HS-5 (cell line): ENCODE measurements at places on chromosomes 5 and 9.

GRCh38 chr5:83889971-83890745 is 169.5 kb upstream of the HAPLN1 start:
- no peak for DNase-seq

- no peak for DNase-seq
These were observed 17.0 kb upstream of the ZFR start for GRCh38 chr5:32461441-32462120.

DNA sequence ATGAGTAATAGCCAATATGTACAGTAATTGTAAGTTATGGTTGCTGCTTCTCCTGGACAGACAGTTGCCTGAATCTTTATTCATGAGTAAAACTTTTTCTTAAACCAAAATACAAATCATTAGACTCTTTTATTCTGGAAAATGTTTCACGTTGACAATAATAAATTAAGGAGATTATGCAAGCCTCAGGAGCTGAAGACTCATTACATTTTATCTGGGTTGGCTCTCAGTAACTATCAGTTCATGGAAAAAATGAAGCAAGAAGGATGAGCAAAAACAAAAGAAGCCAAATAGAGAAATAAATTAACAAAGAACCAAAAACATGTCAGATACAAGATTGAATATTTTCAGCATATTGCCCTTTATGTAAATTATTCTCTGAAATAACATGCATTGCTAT is 88.9 kb upstream of the PRR16 start:
- DNase-seq = no peak

GRCh38 chr5:96483878-96484277 is 50.8 kb upstream of the PCSK1 start:
- no peak for DNase-seq

- peak; percentile 78 for DNase-seq
These were observed 16.0 kb upstream of the PHF19 start for GRCh38 chr9:120892748-120893610.

DNA sequence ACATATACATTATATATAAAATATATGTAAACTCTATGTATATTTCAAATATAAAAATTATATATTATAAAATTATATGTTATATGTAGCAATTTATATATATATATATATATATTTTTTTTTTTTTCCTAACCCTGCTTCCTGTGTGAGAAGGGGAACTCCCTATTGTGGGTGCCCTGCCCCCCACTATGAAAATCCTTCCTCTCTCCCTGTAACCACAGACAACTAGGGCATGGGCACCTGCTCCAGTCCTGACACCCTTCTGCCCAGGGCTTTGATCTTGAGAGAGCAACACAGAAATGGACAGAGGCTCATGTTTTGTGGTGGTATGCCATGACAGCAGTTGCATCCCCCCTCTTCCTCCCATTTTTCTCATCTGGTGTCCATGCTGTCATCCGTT is 148.7 kb upstream of the IL12B start:
- DNase-seq = no peak

GRCh38 chr5:50749873-50750272 is 83.4 kb downstream of the PARP8 start:
- no peak for DNase-seq

- no peak for DNase-seq
These were observed 138.6 kb downstream of the NUDT12 start for GRCh38 chr5:103424026-103424425.

GRCh38 chr5:147436596-147436995 is 73.3 kb downstream of the DPYSL3 start:
- DNase-seq = no peak

DNA sequence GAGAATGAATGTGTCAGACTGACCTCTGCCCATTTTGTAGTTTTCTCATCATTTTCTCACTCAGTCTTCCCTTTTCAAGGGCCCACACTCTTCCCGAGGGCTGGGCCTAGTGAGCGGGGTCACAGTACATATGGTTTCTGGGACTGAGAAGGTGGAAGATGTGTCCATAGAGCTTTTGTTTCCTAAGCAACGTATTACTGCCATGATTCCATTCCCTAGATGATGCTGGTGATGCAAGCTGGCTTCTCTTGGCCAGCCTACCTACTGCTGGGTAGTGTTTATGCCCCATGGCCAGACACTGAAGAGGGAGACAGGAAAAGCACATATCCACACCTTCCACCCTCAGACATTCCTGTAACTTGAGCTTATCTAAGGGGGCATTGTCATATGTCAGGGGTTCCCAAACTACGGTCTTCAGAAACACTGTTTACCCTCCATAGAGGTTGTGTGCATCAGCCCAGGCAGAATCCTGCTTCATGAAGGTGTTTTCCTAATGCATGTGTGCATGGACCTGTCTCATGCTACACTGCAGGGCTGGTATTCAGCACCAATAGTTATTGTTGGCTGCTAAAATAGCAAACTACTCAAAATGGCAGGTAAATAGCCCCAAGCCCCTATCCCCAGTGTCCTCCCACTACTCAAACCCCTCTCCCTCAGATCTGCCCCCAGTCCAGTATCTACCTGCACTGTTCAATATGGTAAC is 9.5 kb downstream of the IRF1 start:
- no peak for DNase-seq

- DNase-seq = no peak
These were observed 25.5 kb upstream of the STOM start for GRCh38 chr9:121395558-121395957.

- no peak for DNase-seq
These were observed 6.4 kb downstream of the NOP16 start for GRCh38 chr5:176381979-176382378.

DNA sequence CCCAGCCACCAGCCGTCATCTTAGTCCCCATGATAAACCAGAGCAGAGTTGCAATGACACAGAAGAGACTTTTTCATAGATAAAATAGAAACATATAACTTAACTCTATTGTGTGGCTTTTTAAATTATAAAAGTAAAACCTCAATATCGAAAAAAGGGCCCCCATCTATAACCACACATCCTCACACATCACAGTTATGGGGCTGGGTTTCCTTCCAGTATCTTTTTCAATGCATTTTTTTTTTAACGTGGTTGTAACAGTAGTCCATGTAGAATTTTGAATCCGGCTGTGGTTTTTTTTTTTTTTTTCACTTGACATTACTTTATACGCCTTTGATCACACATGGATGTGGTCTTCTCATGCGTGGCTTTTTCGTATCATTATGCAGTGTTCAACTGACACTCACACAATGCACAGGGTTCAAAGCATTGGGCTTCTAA is 77.4 kb downstream of the CFAP77 start:
- DNase-seq = no peak

DNA sequence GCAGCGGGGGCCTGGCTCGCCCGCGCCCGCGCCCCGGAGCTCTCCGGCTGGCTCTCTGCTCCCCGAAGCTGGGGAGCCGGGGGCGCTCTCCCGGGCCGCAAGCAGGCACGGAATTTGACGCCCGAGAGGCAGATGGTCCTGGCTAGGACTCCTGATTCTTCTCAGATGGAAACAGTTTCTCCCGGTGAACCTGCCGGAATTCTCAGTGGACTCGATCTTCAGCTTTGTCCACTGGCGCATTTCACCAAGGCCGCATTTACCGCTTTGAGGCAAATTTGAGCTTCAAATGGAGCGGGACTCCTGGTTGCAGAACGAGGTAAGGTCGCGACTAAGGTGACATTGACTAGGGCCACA is 305.7 kb upstream of the KCNN2 start:
- no peak for DNase-seq

DNA sequence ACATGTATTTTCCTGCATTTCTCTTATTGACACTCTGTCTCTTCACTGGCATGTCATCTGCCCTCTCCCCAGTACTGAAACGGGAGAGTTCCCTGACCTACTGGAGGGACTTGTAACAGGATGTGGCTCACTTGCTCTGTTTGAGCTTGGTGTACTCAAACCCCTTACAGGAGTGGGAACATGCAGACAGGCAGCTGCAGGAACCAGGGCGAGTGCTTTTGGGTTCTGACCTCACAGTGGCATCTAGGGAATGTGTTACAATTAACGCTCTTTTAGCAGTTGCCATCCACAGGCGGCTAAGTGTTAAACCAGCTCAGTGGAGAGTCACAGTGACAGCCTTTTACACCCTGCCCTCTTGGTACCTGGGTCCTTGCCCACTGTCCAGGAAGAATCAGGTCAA is 300.3 kb upstream of the GRAMD2B start:
- no peak for DNase-seq

DNA sequence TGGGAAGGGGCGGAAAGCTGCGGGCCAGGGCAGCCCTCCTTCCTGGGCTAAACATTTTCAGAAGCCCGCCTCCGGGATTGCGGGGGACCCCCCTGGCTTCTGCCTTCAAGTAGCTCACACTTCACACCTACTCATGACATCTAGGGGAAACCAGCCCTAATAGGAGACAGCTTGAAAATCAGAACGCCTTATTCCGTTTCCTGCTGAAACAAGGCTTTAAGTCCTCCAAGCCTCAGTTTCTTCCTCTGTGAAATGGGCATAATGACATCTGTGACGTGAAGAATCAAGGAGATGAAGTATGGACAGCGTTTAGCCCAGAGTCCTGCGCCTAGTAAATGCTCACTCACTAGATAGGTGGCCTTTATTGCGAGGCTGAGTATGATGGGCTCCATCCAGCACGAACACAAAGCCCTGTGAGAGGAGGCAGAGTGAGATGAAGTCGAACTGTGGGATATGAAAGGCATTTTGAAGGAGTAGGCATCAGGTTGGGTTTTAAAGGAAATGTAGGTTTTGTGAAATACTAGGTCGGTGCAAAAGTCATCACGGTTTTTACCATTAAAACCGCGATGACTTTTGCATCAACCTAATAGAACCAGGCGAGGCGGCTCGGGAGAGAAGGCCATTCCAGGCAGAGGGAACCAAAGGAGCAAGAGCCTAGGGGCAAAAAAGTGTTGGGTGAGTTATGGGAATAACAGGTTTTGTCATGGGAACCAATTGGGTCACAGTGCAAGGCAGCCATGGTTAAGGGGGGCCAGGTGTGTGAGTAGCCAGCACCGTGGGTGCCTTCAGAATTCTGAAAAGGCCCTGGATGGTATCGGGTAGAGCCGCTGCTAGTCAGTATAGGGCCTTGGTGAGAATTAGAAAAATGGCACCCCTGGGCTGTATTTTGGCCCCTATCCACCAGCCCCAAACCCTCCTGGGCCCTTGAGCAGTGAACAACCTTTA is 1.0 kb upstream of the TSC1 start:
- no peak for DNase-seq

DNA sequence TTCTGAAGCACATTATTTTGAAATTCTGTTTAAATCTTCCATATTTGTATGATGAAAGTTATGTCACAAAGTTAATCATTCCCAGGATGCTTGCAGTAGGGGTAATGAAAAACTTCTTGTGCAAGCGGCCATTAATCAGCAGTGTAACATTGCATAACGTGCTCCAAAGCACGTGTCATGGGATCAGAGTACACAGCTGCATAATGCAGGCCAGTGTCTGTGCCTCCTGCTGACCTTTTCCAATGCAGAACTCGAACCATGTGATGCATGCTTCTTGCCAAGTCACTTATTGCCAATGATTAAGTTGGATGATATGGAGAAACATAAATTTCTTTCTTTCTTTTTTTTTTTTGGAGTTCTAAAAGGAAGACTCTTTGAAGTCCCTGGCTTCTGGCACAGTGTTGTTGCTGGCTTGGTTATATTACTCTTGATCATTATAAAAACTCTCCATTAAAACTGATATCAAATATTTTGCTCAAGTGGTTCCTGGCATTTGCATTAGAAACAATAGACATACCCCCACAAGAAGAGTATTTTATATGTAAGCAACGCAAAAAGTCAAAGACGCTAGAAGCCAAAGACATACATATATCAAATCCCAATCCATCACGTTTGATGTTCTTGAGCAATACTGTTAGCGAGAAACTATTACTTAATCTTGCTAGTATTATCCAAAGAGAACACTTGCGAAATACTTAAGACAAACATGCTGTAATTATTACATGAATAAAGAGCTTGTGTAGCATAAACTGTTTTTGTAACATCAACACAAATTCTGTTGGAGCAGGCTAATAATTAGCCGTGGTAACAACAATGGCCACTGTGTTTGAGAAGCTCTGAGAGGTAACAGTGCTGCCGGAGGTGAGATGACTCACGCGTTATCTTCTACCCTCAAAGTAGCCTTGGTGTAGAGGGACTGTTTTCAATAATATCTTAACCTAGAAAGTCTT is 164.2 kb downstream of the AUH start:
- DNase-seq = peak; percentile 98

DNA sequence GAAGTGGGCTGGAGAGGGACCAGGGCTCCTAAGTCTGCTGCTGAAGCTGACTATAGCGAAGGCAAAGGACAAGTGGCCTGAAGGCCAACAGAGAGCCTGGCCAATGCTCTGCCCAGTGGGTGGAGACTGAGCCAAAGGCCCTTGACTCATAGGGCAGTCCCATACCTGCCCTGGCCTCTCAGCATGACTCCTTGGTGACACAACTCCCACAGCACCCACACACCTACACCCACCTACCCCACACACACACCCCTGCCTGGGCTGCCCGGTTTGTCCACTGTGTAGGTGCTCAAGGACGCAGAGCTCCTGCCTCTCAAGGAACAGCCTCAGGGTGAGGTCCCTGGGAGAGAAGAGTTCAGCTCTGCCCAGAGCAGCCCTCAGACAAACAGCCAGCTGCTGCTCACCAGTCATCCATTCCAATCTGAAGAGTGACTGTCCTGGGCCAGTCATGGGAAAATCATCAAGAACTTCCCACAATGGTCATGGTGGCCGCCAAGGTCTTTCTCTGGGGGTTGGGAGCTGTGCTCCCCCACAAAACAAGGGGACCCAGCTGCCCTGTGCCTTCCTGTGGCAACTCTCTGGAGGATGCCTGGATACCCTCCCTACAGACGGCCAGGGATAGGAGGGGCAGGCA is 5.0 kb downstream of the TNIP1 start:
- DNase-seq = no peak

DNA sequence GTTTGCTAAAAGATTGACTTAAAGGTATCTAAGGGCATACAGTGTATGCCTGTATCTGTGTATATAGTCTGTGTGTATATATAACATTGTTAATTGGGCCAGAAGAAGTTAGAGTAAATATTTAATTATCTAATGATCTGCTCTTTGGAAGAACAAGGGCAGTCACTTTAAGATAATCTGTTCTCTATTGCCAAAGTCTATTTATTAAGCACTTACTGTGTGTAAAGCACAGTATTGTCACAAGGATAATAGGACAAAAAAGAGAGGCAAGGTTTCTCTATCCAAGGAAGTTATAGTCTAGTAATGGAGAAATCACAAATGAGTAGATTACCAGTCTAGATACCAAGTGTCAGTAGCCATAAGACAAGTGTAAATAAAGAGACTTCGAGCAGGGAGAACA is 51.5 kb downstream of the SV2C start:
- no peak for DNase-seq

DNA sequence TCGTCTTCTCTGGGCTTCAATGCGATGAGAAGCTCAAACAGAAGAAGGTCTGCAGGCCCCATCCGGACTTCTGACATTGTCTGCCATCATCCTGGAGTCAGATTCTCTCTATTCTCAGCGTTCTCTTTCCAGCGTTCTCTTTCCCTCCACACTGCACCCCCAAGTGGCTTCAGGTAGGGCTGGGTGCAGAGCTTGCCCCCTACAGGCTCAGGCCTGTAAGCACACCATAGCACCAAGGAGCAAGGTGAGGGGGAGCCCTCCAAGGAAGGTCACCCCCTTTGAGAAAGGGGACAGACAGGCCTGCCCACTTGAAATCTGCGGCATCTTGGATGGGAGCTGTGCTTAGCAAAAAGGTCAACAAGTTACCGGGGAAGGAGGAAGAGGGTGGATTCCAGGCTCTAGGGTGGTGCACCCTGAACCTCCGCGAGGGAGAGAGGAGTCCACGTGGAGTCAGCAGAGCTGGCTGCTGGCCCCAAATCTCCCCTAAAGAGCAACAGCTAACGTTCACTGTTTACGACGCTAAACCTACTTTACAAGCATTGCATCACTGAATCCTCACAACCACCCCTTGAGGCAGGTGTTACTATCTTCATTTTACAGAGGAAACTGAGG is 27.5 kb downstream of the GPX3 start:
- no peak for DNase-seq
